Left kidney (tissue), 8 donors: ENCODE measurements at places on chromosomes 1 and 21.

DNA sequence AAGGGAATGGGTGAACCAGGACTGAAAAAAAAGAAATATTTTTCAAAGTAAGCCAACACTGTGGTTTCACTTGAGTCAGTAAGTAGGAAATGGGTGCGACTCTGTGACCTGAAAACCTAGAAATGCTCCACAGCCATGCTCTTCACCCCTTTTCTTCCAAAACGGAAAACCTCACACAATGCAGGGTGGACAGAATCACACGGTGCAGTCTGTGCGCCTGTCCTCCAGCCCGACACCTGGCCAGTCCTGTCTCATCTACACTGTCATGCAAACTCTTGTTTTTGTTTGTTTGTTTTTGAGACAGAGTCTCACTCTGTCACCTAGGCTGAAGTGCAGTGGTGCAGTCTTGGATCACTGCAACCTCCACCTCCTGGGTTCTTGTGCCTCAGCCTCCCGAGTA lies 53.3 kb downstream of the B3GALT5 start:
- no peak for DNase-seq

GRCh38 chr1:162535501-162535900 lies 26.0 kb upstream of the UAP1 start:
- DNase-seq: no peak

- no peak for DNase-seq
Measured at GRCh38 chr1:79310609-79311008, 304.1 kb upstream of the ADGRL4 start.

DNA sequence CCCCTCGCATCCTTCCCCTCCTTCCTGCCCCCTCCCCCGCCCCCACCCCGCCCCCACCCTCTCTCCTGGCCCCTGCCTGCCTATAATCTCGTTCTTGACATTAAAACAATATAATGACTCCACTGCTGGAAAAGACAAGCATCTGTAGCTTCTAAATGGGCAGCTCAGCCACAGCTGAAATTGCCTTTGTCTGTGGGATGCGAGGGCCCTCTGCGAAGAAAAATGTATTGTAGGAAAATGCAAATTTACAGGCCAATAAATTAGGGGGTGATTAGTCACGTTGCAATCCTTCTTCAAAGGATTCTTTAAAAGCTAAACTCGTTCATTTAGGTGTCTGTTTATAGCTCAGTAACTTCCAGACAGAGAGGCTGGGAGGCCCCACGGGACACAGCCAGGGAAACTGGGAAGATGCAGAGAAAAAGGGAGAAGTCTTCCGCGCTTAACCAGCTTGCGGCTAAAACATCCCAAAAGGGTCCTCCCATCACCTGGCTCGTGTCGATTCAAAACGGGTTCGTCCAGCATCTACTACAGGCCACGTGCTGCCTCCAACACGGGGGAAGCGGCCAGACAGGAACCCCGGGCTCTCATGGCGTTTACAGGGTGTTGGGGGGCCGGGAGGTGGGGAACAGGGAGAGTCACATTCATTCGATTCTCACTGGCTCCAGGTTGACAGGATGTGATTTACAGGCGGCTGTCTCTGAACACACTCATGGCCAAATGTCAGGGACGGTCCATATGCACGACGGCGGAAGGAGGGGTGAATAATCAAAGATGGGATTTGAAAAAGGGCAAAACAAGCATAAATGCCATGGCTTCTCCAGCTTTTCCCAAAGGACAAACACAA lies 100.5 kb upstream of the ZBTB40 start:
- DNase-seq: no peak

DNA sequence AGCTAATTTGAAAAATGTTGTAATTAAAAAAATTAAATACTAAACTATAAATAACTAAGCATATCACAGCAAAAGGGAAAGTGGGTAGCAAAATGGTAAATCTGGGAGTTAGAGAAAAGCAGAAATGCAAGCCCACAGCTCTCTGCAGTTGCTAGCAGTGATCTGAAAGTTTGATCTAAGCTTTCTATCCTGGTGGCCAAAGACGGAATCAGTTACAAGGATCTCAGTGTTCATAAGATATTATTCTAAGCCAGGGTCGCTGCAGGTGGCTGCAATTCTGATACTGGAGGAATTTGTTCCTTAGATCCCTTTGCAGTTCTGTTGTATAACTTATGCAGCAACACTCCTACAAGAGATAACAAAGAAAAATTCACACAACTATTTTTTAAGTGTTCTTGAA lies 363.7 kb downstream of the SETD4 start:
- DNase-seq: no peak

GRCh38 chr1:197738927-197739326 lies 36.4 kb downstream of the DENND1B start:
- DNase-seq: no peak

DNA sequence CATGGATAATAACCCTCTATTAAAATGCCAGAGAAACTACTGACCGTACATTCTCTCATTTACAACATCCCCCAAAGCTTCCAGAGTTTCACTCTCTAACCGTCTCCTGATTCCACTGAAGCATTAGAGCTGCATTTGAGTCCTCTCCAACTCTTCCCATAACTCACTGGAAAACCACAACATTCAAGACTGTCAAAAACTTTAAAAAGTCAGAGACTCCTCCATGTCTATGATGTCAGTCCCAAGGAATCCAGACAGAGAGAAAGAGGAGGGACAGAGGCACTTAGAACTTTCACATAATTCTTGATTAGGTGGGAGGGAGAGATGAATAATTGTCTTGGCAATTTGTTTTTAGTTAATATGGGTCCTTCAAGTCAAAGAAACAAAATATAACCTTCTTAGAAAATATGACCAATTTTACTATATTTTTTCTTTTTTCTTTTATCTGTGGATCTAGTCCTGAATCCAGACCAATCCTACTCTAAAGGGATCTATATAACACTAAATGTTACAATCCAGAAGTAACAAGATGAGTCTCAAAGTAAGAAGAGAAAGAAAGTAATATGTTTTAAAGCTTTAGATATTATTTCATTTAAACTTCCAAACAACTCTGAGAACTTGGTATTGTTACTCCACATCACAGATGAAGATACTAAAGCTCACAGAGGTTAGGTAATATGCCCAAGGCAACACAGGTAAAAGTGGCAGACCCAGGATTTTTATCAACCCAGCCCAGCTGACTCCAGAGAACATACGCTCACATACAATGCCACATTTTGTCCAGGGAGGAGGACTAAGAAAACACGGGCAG lies 23.8 kb downstream of the OTUD7B start:
- DNase-seq: peak; percentile 79

DNA sequence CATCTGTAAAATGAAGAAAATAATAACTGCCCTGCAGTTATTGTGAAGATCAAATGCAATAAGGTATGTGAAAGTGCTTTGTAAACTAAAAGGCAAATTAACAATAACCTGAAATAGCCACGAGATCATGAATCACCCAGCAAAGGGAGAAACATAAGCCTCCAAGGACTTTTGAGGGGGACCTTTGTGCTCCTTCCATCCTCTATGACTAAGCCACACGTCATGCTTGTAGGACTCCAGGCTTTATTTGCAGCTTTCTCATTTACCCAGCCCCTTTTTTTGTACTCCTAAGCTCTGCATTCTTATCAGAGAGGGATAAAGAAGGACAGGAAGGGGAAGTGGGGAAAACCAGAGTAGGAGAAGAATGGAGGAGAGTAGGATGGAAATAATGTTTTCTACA lies 115.1 kb downstream of the PROX1 start:
- no peak for DNase-seq

GRCh38 chr21:38784458-38785266 lies 21.1 kb upstream of the ETS2 start:
- DNase-seq: no peak

GRCh38 chr1:203519053-203519840 lies 25.3 kb downstream of the OPTC start:
- DNase-seq: no peak

GRCh38 chr1:26560403-26560780 lies 30.8 kb downstream of the RPS6KA1 start:
- DNase-seq: no peak

DNA sequence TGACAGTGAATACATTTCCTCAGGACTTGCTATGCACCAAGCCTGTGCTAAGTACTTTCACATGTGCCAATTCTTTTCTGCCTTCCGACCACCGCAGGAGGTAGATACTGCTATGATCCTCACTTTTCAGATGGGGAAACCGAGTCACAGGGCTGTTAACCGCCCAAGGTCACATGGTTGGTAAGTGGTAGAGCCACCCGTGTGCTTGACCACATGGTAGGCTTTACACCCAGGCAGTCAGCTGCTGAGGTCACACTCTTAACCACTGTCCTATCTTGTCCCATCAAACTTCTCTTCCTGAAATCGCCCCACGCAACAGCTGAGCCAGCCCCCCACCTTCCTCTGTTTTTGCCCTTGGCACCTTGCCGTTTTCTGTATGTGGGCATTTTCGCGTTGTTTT lies 31.0 kb upstream of the SDHB start:
- no peak for DNase-seq

DNA sequence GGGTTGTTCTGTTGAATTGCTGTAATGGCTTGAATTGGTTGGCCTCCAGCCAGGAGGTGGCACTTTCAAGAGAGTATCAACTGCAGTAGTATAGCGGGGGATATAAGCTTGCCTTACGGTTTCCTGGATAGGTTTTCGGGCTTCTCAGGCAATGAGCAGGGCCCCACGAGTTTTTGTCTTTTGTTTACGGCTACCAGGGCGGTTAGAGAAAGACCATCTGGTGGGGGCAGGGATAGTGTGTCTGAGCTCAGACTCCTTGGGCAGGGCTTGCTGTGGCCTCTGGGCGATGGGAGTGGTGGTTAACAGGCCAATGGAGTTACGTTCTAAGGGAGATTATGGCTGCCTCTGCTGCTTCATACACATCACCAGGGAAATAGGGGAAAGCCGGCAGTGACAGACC lies 62.8 kb downstream of the DTL start:
- DNase-seq: no peak

GRCh38 chr21:15289896-15290841 lies 225.4 kb upstream of the NRIP1 start:
- peak; percentile 72 for DNase-seq

DNA sequence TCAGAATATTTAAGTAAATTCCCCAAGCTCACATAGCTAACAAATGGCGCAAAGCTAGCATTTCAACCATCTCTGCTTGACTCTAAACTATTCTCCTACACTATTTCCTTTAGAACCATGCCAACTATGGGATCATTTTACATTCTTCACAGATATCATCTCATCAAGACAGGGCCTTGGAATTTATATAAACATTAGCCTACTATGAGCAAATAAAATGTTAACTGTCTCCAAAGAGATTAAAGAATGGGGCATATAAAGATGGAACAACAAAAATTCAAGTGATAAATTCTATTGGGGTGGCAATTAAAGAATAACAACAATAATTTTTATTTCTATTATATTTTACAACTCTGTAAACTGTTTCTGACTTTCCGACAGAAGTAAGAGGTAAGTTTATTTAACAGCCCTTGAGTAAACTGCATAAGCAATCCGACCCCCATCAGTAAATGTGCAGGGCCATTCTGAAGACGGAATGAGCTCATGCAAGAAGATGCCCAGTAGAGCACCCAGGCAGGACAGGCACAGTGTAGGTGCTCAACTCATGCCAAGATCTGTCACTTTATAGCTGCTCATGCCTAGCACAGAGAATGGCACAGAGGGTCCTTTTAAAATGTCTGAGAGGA lies 261.9 kb downstream of the VAV3 start:
- DNase-seq: no peak

DNA sequence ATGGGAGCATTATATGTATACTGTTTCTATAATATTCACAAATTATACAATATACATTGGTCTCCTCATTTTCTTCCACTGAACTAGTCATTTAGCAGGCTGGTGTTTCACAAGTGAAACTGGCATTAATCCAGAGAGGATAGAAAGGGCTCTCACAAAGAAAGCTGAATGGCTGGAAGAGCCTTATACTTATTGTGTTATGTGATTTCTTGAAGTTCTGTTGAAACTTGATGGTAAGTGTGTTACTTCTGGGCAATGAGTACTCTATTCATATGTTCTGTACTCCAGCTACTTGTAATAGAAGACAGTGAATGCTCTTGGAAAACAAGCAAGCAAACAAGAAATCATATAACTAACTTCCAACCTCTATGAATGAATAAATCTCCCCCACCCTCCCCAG lies 14.9 kb downstream of the STX12 start:
- no peak for DNase-seq

GRCh38 chr21:17671733-17672132 lies 59.0 kb upstream of the BTG3 start:
- no peak for DNase-seq

- no peak for DNase-seq
Measured at GRCh38 chr1:41484402-41485241, at the start of gene EDN2. EDN2 (minus strand) TSS chr1:41484683; CDS start chr1:41484601, 82 bp downstream.

- DNase-seq: no peak
Measured at GRCh38 chr1:9724706-9725476, 73.4 kb downstream of the PIK3CD start.

GRCh38 chr1:98651116-98651632 lies 10.3 kb upstream of the SNX7 start:
- DNase-seq: no peak

DNA sequence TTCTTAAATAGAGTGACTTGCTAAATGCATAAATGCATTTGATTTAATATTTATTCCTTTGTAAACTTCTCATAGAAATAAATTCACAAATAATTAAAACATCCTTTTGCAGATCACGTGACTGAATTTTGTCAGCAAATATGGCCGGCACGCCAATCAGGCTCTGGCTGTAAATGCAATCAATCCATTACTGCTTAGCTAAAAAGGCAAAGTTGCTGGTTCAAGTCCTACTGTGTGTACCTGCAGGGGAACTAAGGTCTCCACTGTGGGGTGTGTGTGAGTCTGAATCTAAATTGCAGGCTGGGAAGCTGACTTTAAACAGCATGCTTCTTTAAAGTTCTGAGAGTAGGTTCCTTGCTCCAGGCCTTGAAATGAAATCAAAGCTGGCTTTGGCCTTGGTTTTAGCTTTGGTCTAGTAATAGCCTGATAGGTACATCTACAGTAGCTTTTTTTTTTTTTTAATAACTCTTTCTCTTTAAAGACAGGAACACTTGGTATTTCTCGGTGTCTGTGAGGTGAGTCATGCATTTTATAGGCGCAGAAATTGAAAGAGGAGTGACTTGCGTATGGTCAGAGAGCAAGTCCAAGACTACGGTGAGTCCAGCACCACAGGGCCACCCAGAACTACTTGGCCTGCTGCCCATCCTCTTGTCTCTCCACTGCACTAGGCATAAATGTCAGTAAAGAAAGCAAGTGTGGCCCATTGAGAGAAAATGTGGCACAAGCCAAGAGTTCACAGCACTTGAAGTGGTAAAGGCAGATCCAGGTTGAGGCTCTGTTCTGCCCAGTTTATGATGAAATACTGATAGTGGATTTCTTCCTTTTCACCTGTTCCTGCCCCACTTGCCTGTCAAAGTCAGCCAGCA lies 36.2 kb upstream of the LYST start:
- no peak for DNase-seq
